GM13977 (cell line): ENCODE measurements at places on chromosomes 13 and 19.

DNA sequence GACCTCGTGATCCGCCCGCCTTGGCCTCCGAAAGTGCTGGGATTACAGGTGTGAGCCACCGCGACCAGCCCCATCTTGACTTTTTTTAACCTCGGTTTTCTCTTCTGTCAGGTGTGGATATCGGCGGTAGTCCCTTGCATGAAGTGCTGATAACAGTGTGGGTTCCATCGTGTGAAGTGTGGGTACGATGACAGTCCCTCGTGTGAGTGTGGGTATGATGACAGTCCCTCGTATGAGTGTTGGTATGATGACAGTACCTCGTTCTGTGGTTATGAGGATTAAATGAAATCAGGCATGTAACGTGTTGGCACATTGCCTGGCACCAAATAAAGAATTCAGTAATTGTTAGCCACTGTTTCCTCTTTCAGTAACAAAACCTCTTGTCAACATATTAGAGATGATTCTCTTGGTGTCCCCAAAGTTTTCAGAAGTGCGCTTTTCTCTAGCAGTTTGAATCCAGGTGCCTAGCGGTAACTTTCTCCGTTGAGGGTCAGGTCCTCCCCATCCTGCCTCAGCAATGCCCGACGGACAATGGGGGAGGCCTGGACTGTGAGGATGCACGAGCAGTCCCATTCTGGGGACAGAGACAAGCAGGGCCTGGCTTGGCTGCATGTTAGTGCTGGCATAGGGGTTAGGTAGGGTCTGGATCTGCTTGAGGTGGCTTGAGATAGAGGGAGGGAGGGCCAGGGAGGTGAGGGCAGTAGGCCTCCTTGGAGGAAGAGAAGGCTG is 15.3 kb downstream of the GATAD2A start:
- DNase-seq: no peak

DNA sequence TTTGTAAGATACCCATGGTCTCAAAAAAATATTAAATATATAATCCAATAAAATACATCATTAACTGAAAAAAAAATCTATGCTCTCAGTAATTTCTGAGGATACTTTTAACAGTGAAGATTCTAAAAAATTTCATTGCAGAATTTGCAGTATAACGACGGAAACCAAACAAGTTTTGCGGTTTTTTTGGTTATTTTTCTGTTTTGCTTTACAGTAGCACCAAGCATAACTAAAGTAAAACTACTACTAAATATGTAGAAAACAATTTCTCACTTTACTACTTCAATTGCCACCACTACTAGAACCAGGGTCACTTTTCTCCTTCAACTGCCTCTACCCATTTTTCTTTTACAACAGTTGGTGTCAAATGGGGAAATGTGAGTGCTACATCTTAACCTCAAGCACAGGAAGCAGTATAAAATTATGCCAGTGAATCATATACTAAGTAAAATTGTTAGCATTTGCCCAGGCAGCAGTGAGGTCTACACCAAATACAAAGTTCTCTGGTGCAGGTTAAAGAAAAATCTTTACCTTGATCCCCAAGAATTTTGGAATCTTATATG is 24.1 kb downstream of the MICU2 start:
- no peak for DNase-seq

- DNase-seq: no peak
These were observed 39.6 kb upstream of the MIR17HG start for GRCh38 chr13:91307887-91308286.

DNA sequence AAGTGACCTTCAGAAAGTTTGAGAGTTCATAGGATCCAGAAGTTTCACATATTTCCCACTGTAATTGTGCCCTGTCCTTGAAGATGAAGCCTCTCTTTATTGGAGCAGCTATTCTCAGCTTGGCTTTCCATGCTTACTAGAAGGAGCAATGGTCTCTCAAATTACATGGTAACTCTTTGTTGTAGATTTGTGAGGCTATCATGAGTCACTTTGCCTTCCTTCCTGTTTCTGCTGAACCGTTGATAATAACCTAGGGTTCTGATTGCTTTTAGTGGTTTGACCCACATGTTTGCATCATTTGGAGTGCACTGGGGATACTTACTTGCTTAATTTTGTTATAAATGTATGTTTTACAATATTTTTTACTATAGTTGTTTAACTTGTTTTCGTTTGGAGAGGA is 772.9 kb upstream of the SLITRK6 start:
- DNase-seq: no peak
